ENCODE measurements at places on chromosomes 1 and 21. TPM values are rescaled to one million over a fixed set of nuclear protein-coding genes. Genes with fewer than 3 reads are reported as not detected.

The LRRC7 gene
- 0.37 TPM for total RNA-seq

DNA sequence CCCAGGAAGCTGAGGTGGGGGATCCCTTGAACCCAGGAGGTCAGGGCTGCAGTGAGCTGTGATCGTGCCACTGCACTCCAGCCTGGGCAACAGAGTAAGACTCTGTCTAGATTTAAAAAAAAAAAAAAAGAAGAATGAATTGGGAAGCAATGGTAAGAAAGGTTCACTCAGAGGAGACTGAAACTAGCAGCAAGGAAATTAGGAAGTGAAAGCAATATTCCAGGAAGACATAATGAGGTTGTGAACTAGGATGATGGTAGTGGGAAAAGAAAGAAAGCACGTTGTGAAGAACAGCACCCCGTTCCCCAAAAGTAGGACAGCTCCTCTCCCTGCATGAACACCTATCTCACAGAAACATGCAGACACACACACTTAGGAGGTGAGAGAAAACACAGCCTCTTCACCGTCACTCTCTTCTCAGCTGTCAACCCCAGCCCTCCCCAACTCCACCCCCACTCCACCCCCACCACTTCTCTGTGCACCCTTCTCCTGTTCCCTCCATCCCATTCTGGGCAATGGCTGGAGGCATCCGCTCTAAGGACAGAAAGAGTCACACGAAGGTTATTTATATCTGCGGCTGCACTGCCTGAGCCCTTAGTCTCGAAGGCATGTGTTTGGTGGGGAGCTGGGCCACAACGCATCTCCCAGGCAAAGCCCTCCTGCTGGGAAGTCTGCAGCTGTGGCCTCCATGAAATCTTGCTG, 101.8 kb upstream of the LPGAT1 start:
- DNase-seq: no peak

DNA sequence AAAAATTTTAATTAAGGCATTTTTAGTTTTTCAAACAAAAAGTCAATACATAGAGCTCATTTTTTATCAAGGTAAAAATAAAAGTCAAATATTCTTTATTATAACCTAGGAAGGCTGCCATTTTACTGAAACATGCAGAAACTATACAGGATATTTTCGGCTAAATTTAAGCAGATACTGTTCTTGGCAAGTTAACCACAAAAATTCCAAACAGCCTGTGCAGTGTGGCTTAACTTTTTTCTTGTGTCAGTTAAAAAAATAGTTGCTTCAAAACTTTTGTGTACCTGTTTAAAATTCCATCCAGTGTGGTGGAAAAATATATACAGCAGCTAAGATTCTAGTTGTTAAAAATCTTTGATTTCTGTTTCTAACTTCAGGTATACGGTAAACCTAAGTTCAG, 135.0 kb downstream of the ATP5PO start:
- no peak for DNase-seq

The ARHGEF10L gene
- 0.85 TPM for total RNA-seq

- DNase-seq: no peak
These were observed 646.7 kb downstream of the LTN1 start for GRCh38 chr21:28345934-28346333.

- DNase-seq: peak; percentile 55
These were observed 1.3 kb downstream of the CDC42BPA start for GRCh38 chr1:227317011-227317451.
